ENCODE measurements at places on chromosomes 5 and 9. TPM values are rescaled to one million over a fixed set of nuclear protein-coding genes. Genes with fewer than 3 reads are reported as not detected.

- no peak for DNase-seq
These were observed 1011.5 kb upstream of the ACO1 start for GRCh38 chr9:31372799-31373587.

DNA sequence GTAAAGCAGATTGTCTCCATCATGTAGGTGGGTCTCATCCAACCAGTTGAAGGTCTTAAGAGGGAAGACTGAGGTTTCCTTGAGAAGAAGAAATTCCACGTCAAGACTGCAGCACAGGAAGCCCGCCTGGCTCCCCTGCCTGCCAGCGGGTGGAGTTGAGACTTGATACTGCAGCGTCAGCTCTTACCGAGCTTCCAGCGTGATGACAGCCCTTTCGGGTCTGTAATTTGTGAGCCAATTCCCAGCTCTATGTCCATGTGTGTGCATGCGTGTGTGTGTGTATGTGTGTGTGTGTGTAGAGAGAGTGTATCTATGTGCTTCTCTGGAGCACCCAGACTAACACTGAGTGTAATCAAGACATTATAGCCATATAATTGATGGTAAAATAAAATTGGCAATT, 379.7 kb upstream of the IRX2 start:
- DNase-seq: no peak

- no peak for DNase-seq
These were observed 422.0 kb downstream of the HINT1 start for GRCh38 chr5:130743092-130743491.

- DNase-seq: no peak
These were observed 38.4 kb downstream of the TLE4 start for GRCh38 chr9:79610019-79610631.

The INSL4 gene
- total RNA-seq: not detected

DNA sequence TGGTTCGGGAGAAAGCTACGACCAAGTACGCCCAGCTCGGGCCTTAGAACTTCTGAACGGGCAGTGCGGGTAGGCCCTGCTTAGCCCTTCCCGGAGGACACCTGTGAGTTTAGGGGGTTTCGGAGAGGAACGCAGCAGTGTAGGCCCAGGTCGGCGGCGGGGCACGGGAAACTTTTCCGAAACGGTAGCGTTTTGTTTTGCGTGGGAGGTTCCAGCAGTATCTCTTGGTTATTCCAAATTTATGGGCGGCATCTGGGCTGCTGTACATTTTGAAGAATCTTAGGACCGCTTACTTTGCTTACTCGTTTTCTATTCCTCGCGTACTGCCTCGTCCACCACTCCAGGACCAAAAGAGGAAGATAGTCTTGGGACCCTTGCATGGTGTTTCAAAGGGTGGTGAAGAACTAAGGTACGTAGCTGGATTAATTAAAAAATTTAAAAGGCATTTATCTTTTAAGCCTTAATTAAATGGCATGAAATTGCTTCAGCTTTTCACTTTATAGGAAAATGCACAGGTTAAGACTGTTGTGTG, 492 bp downstream of the TENT2 start:
- DNase-seq: no peak

The PRUNE2 gene
- total RNA-seq: 0.18 TPM

The INSL6 gene
- total RNA-seq: not detected

The GIN1 gene
- total RNA-seq: 4.5 TPM

DNA sequence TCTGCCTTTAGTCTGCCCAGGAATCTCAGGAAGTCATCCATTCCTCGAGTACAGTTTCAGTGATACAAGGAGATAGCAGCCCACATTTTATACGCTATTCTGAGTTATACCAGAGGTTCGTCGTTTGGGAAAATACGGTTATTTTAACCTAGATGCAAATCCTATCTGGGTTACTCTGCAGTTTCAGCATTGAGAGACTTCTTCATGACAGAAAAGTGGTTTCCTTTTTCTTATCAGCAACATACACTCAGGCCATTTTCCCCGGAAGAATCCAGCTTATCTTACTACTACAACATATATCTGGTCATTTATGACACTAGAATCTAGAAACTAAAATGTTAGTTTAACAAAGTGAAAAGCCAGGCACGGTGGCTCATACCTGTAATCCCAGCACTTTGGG, 83.4 kb upstream of the IQGAP2 start:
- no peak for DNase-seq

The IL13 gene
- total RNA-seq: not detected

DNA sequence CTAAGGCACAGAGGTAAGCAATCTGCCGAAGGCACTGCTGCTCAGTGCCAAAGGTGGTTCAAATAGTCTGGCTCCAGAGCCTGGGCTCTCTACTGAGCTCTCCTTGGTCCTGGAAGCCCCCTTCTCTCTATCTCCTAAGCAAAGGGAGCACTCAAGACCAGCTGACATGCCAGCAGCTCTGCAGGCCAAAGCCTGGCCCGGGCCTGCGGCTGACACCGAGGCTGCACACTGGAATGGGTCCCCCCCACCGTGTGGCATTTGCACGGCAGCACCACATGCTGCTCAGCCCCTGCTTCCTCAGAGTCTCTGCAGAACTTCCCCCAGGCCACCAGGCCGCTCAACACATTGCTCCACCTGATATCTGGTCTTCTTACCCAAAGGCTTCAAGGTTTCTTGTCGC, 57.8 kb upstream of the GOLPH3 start:
- no peak for DNase-seq

- DNase-seq: no peak
These were observed 970.0 kb downstream of the MAT2B start for GRCh38 chr5:164475339-164475977.

The ADAMTSL2 gene
- 0.10 TPM for total RNA-seq

The GNA14 gene
- total RNA-seq: 0.15 TPM

- no peak for DNase-seq
These were observed 157.2 kb upstream of the RETREG1 start for GRCh38 chr5:16773991-16774390.

The SOHLH1 gene
- not detected for total RNA-seq

The IZUMO3 gene
- not detected for total RNA-seq

DNA sequence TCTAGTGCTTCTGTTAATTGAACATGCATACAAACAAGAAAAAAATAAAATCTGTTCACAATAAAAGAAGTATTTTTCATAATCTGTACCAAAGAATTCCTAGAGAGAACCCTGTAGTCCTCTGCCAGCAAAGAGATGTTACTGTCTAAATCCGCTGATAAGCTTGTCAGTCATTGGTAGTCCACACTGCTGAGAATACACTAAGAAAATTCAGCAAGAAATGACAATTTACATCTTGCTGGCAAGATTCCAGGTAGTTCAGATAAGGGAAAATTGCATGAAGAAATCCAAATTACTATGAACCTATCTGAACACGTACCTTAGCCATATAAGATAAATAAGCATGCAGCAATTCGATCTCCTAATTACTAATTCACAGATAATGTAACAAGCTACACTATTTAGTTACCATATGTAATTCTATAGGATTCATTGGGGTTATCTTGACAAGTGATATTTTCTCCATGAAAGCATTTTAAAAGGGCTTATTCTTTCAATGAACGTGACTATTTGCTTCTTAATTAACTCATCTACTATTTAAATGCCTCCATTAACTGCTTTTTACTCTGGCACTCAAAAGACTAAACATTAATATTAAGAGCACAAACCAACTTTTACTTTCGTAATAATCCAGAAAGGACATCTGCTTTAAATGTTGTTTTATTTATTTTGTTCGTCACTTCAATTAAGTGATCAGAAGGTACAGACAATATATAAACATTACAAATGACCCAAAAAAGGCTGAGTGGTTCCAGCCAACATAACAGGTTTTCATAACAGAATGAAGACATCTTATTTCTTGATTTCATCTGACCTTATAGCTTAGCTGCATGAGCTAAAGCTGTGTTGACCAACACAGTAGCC, 9.7 kb downstream of the MPDZ start:
- DNase-seq: no peak

The SHB gene
- total RNA-seq: 59.9 TPM

The GDNF gene
- not detected for total RNA-seq

DNA sequence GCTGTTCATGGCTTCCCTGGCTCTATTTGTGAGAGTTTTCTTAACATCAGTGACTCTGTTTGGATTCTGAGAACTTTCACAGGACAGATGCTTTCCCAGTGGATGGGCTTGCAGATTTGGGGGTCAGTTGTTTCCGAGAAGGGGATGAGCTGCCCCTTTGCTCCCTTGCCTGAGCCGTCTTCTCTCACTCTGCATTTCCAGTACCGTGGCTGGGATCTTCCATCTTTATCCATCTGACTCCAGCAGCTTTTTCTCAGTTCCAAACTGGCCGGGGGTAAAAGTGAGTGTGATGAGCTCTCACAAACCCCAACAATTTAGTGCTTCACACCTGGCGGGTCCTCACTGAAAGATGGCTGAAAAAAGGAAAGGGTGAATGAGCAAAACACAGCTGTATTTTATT, 79.1 kb downstream of the TENT4A start:
- DNase-seq: no peak

The PCAT7 gene
- total RNA-seq: 0.59 TPM

GRCh38 chr9:83596899-83597504, 25.9 kb upstream of the IDNK start:
- DNase-seq: no peak

DNA sequence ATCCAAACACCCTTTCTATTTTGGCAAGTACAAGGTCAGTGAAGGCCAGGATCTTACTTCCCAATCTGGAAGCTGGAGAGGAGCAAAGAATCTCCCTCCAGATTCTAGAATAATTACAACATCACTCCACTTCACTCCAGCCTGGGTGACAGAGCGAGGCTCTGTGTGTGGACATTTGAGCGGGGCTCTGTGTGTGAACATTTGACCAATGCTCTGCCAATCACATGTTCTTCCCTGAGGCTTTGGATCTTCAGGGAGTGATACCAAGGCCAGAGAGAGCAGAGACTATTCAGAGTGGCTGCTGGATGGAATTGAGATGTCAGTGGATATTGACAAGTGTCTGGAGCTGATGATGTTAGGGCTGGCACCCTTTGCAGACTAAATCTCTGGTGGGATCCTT, 24.7 kb upstream of the ANKRD34B start:
- DNase-seq: no peak

GRCh38 chr9:130549093-130549735, 30.2 kb upstream of the FUBP3 start:
- no peak for DNase-seq

The GPX3 gene
- 8.5 TPM for total RNA-seq

The CD74 gene
- 12.7 TPM for total RNA-seq

The IL9 gene
- total RNA-seq: not detected

The PFN3 gene
- total RNA-seq: not detected

DNA sequence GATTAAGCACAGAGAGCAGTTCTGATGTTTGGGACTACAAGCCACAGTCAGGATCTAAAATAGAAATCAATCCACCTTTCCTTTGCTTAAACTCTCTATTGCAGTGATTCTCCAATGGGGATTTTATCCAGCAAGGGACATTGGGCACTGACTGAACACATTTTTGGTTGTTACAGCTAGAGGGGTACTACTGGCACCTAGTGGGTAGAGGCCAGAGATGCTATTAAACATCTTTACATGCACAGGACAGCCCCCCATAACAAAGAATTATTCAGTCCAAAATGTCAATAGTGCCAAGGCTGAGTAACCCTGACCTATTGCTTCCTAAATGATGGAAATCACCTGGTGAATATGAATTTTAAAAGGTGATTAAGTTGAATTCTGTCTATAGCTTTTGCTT, 12.0 kb downstream of the ZNF622 start:
- no peak for DNase-seq

- DNase-seq: no peak
These were observed 19.5 kb upstream of the ARSI start for GRCh38 chr5:150322202-150322601.

GRCh38 chr5:74885170-74885569, 19.0 kb upstream of the FAM169A start:
- no peak for DNase-seq

DNA sequence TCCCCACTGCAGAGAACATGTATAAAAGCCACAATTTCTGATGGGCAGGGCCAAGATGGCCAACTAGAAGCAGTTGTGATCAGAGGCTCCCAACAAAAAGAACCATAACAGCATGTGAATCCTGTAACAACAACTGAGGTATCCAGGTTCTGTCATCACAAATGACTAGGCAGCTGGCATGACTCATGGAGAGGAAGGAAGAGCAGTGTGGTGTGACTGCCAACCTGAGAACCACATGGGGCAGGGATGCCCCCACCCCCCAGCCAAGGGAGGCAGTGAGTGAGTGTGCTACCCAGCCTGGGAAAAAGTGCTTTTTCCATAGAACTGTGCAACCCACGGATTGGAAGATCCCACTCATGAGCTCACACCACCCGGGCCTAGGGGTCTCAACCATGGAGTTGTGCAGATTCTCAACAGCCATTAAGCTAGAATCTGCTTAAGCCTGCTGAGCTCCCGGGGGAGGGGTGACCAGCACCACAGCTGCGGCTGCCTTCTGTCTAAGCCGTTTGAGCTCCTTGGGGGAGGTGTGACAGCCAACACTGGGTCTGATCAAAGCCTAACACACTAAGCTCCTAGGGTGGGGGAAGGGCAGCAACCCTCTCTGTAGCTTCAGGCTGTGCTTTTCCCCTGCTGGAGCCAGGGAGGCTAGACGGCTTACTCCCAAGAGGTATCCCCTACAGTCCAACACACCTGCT, 80.1 kb upstream of the DMAC1 start:
- no peak for DNase-seq

The FGFR4 gene
- 7.5 TPM for total RNA-seq

DNA sequence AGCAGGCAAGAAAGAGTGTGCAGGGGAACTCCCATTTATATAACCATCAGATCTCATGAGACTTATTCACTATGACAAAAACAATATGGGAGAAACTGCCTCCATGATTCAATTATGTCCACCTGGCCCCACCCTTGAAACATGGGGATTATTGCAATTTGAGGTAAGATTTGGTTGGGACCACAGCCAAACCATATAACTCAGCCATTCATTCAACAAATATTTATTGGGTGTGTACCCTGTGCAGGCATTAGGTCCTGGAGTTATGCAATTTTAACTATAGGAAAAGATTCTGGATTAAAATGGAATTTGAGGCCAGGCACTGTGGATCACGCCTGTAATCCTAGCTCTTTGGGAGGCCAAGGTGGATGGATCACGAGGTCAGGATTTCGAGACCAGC, 124.2 kb upstream of the GAS1 start:
- DNase-seq: no peak

The CCDC127 gene
- 8.1 TPM for total RNA-seq

- no peak for DNase-seq
These were observed 778.8 kb downstream of the SEMA5A start for GRCh38 chr5:8767111-8767510.

All from Panc1 (cell line).